ENCODE measurements at places on chromosomes 7 and 10.

DNA sequence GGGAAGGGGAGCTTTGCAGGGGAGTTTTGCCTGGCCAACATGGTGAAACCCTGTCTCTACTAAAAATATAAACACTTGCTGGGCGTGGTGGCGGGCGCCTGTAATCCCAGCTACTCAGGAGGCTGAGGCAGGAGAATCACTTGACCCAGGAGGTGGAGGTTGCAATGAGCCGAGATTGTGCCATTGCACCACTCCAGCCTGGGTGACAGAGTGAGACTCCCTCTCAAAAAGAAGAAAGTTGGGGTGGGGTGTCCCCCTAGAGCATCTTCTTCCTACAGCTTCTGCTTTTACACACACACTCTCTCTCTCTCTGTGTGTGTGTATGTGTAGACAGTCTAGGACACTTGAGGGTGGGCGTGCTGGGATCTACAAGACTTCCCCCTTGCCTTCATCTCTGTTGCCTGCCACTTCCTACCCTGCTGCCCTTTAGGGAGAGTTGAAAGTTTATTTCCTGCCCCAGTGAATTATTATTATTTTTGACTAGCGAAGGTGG, 21.7 kb downstream of the PLAU start:
- no peak for DNase-seq

GRCh38 chr7:79180533-79180932, 272.9 kb downstream of the MAGI2 start:
- DNase-seq = no peak

DNA sequence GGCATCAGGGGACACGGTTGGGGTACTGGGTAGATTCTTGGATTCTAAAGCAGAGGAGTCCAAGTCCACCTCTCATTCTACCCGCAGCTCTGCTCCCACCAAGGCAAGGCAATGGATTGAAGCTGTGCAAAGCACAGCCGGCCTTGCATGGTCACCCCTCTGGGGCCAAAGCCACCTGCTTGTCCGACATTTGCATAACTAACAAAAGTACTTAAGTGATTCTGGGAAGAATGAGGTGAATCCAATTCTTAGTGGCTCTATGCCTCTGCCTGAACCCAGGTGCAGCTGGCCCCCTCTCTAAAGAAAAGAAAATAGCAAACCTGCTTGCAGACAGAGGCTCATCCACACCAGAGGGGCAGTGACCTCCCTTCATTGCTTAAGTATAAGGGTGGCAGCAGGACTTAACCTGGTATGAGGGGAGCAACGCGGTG, 10.7 kb upstream of the COBL start:
- DNase-seq = no peak

DNA sequence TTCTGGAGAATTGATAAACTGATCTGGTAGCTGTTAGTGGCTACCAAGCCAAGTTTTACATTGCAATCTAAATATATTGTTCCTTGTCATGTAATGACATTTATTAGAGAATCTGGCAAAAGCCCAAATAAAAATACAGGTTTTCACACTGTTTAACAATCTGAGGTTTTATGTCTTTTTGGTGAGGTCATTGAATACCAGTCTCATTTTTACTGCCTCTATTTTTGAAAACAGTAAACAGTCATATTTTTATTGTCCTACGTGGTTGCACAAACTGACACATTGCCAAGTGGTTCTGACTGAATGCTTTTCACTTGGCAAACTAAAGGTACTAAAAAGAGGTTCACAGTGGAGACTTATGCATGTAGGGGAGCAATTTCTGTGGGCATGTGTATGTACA, 157.5 kb downstream of the PRKG1 start:
- DNase-seq = no peak

All from NCI-H2029 (cell line).